ENCODE measurements at places on chromosomes 3 and 15. TPM values are rescaled to one million over a fixed set of nuclear protein-coding genes. Genes with fewer than 3 reads are reported as not detected.

DNA sequence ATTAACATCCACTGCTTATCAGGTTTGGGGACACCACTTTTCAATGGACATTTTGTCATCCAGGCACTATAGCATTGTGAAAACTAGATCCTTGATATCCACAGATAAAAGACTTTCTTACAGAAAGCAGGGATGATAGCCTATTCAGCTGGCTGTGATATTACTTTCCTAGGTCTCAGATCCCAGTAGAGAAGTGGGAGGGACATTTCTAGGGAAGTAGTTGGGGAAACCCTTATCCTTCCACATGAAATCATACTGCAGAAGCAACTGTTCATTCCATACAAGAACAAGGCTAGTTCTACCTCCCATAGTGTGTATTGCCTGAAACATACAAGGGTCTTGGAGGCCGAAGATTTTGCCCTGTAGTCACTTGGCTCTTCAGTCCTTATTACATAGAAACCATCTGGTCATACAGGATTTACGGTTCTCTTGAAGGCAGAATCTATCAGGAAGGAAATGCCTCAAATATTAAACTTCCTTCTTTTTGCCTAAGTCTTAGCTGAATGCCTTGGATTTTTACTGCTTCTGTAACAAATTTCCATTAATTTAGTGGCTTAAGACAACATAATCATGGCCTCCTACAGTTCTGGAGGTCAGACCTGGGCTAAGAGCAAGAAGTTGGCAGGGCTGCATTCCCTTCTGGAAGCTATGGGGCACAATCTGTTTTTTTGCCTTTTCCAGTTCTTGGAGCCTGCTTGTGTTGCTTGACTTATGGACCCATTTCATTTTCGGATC is 119.4 kb downstream of the ECT2 start:
- H3K27me3 ChIP-seq = no peaks in the 10 kb centered on the region
- no peak overlapping the region for H3K4me3 ChIP-seq
- H3K36me3 ChIP-seq = no peaks in the 10 kb centered on the region
- no peak for DNase-seq
- H3K4me1 ChIP-seq = no peaks in the 10 kb centered on the region
- no peak overlapping the region for H3K27ac ChIP-seq

DNA sequence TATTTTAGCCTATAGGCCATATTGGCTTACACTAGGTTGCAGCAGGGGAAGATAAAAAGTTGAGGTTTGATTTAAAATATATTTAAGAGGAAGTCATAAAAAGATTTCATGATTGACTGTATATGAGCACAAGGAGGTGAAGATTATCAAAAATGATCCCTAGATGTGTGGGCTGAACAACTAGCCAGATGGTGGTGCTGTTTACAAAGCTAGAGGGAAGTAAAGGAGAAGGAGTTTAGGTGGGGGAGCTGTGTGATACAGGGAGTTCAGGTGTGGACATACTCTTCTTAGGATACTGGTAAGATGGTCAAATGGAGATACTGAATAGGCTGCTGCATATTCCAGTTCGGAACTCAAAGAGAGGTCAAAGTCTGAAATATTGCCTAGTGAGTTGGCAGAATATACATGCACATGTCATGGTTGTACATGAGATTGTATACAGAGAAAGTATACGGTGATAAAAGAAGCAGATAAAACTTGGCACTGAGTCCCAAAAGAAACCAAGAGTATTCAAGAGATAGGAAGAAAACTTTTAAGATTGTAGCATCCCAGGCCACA is 727.8 kb downstream of the NLGN1 start:
- no peak overlapping the region for H3K27ac ChIP-seq
- H3K27me3 ChIP-seq = no peaks in the 10 kb centered on the region
- H3K36me3 ChIP-seq = no peaks in the 10 kb centered on the region
- H3K4me3 ChIP-seq = no peak overlapping the region
- peak; percentile 36 for DNase-seq

DNA sequence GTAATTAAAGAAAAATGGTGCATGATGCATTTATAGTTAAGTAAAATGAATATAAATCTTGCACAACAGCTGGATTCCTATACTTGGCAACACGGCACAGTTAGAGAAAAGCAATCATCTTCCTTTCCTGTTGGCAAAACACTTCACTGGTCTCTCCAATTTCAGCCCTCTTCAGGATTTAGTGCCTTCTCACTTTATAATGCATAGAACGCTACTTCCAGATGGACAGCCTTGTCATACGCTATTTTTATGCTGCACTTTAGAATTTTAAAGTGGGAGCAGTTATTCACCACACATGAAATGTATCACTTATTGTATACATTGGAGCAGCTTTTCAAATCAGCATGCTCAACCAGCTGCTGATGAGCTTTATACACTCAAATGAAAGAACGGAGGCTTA is 194.4 kb upstream of the GBE1 start:
- H3K4me3 ChIP-seq = no peak overlapping the region
- no peaks in the 10 kb centered on the region for H3K36me3 ChIP-seq
- no peaks in the 10 kb centered on the region for H3K27me3 ChIP-seq
- no peak overlapping the region for H3K27ac ChIP-seq

- no peak for DNase-seq
- H3K4me1 ChIP-seq = no peaks in the 10 kb centered on the region
- no peaks in the 10 kb centered on the region for H3K36me3 ChIP-seq
- H3K27ac ChIP-seq = no peak overlapping the region
These were observed 194.3 kb upstream of the SGO1 start for GRCh38 chr3:20380295-20380694.

- no peaks in the 10 kb centered on the region for H3K4me1 ChIP-seq
- peak; percentile 24 for DNase-seq
These were observed 910.0 kb upstream of the ROBO1 start for GRCh38 chr3:80677796-80678195.

- H3K4me1 ChIP-seq = no peaks in the 10 kb centered on the region
- H3K27me3 ChIP-seq = no peaks in the 10 kb centered on the region
- no peak for DNase-seq
- H3K27ac ChIP-seq = no peak overlapping the region
- no peaks in the 10 kb centered on the region for H3K36me3 ChIP-seq
These were observed 12.7 kb upstream of the SNTN start for GRCh38 chr3:63639806-63640205.

DNA sequence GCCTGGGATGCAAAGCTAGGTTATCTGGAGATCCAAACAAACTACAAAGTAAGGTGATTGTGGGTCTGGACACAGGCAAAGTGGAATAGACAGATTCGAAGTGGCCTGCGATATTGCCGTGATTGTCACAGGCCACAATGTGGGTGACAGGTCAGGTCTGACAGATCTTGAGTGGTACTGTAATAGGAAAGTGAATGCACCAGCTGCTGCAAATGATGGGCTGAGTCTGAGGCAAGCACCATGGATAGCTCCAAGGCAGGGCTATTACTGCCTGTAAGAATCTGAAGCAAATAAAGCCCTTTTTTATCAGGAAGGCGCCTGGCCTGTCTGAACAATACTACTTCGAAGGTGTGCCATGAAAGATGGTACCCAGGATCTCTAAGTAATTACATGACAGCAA is 10.0 kb downstream of the ARMC8 start:
- H3K27ac ChIP-seq = no peak overlapping the region
- H3K4me3 ChIP-seq = no peak overlapping the region
- H3K27me3 ChIP-seq = no peaks in the 10 kb centered on the region
- no peaks in the 10 kb centered on the region for H3K36me3 ChIP-seq
- no peaks in the 10 kb centered on the region for H3K4me1 ChIP-seq

DNA sequence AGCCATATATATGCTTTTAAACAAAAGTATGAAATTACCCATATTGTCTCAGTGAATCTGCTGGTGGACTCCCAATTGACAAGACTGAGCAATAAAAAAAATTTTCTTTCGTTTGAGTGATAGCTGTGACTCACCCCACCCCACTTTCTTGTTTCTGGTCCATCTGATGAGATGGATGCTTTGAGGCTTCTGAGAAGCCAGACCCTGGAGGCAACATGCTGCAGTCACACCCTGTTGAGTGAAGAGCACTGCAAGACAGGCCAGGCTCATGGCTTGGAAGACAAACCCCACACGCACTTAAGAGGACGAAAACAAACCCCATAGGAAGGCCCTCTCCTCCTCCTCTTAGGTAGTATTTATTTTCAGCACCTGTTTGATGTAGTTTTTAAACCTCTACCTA is 276.0 kb upstream of the TTC14 start:
- no peaks in the 10 kb centered on the region for H3K4me1 ChIP-seq
- DNase-seq = no peak
- no peaks in the 10 kb centered on the region for H3K36me3 ChIP-seq
- no peaks in the 10 kb centered on the region for H3K27me3 ChIP-seq
- H3K4me3 ChIP-seq = no peak overlapping the region
- H3K27ac ChIP-seq = no peak overlapping the region

DNA sequence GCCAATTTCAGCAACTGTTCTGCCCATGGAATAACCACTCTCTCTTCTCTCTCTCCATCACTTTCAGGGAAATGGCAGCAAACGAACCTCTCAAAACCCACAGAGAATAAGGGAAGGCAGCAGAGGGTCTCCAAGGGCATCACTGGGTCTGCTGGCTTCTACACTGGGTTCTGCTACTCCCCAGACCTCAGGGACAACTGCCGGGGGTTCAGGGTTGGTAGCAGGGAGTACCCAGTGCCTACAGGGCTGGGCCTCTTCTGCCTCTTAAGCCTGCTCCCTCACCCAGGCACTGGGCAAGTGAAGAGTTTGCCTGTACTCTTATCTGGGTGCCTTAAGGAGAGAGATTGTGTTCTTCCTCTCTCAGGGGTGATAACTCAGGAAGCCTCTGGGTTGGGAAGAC is 2.5 kb downstream of the TCTA start:
- no peak overlapping the region for H3K4me3 ChIP-seq
- peaks cover 3% of the 10 kb centered on the region for H3K4me1 ChIP-seq
- peaks cover 15% of the 10 kb centered on the region for H3K36me3 ChIP-seq
- no peak for DNase-seq

GRCh38 chr3:56547486-56547885 is 9.5 kb upstream of the CCDC66 start:
- H3K27me3 ChIP-seq = peaks cover 10% of the 10 kb centered on the region
- no peak for DNase-seq
- H3K27ac ChIP-seq = no peak overlapping the region
- H3K36me3 ChIP-seq = no peaks in the 10 kb centered on the region
- H3K4me3 ChIP-seq = no peak overlapping the region

DNA sequence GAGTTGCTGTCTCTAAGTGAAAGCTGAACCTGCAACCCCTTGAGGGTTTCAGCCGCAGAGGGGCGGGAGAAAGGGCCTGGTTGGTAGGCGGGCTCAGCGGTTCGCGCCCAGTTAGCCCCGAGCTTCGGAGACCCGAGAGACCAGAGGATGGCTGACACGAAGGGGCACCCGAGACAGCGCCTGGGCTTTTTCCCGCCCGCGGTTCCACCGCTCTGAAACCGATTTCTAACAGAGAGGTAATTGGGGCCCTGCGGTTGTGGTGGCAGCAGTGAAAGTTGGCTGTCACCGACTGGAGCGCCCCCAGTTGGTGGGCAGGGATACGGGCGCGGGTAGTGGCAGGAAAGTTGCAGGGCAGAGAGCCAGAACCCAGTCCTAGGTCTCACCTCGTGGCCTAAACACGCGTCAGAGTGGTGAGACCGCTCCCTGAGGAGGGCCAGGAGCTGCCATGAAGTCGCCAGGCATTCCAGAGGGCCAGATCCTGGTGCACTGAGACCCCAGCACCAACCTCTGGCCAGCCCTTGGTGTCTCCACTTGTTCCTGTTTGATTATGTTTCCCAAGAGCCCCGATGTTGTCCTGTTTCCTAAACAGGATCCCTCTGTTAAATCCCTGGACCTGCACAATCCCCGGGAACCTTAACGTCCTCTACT is 625 bp upstream of the ELL3 start:
- H3K36me3 ChIP-seq = peaks cover 3% of the 10 kb centered on the region
- H3K4me3 ChIP-seq = peak overlapping the region; percentile 76
- DNase-seq = peak; percentile 76

DNA sequence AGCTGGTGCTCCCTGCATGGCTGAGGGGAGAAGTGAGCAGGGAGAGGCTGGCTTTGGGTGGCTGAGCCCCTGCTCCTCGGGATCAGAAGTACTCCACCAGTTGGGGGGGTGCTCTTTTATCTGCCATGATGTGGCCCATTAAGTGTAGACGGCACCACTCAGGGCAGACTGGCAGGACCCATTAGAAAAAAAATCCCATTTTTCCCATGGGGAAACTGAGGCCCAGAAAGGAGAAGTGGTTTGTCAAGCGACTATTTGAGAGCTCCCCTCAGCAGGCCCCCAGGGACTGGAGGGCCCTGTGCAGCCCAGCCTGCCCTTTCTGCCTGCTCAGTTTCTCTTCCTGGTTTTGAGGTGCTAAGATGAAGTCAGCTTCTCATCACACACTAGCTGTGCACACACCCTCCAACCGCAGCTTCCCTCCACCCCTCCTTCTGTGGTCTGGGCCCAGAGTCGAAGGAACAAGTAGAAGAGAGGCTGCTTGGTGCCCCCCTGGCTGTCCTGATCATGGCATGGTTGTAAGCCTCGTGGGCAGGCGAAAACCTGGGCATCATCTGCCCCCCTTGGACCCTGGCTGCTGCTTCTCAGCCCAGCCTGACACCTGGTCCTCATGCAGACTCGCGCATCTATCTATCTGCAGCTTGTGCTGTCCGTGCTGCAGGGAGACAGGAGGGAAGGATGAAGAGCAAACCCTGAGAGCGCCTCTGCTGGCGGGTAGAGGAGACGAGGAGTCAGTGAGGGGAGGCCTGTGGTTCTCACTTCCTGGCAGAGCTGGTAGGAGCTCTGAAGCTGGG is 5.6 kb downstream of the CSK start:
- H3K27me3 ChIP-seq = no peaks in the 10 kb centered on the region
- H3K27ac ChIP-seq = peak overlapping the region; percentile 31
- DNase-seq = peak; percentile 74
- no peaks in the 10 kb centered on the region for H3K36me3 ChIP-seq
- peaks cover 69% of the 10 kb centered on the region for H3K4me1 ChIP-seq

DNA sequence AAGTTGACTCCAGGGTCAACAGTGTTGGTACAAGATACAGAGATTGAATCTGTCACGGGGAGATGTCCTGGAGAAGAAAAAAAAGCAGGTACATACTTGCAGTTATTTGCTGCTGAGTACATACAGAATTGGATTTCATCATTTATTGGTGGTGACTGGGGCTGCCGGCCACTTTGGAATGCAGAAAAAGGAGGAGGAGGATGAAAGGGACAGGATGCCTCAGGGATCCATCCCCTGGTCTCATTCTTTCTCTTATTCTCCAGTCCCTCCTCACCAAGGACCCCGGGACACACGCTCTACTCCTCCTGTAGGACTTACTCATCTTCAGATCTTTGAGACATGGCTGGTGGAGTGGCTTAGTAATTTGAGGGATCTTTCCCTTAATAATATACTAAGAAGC is 30.0 kb upstream of the MEIS2 start:
- no peak for DNase-seq
- no peaks in the 10 kb centered on the region for H3K36me3 ChIP-seq
- no peak overlapping the region for H3K27ac ChIP-seq
- no peaks in the 10 kb centered on the region for H3K27me3 ChIP-seq
- H3K4me3 ChIP-seq = no peak overlapping the region

GRCh38 chr3:120664926-120665325 is 17.1 kb downstream of the HGD start:
- H3K27ac ChIP-seq = no peak overlapping the region
- peaks cover 2% of the 10 kb centered on the region for H3K27me3 ChIP-seq
- H3K4me3 ChIP-seq = no peak overlapping the region
- no peak for DNase-seq
- no peaks in the 10 kb centered on the region for H3K36me3 ChIP-seq

GRCh38 chr15:63104727-63105126 is 16.9 kb upstream of the LACTB start:
- H3K27me3 ChIP-seq = no peaks in the 10 kb centered on the region
- H3K4me3 ChIP-seq = no peak overlapping the region
- H3K36me3 ChIP-seq = no peaks in the 10 kb centered on the region
- no peak overlapping the region for H3K27ac ChIP-seq
- H3K4me1 ChIP-seq = peaks cover 6% of the 10 kb centered on the region

RHOV gene
- total RNA-seq = not detected

PRSS50 gene
- total RNA-seq = not detected

ATP13A4 gene
- total RNA-seq = under 0.01 TPM

PP2D1 gene
- total RNA-seq = not detected

CHRM5 gene
- total RNA-seq = not detected

KIF7 gene
- total RNA-seq = 11.4 TPM

CCDC33 gene
- total RNA-seq = not detected

RPL32 gene
- 1,244 TPM for total RNA-seq

Data from fibroblast of lung (primary cell).